T-helper 22 cell (primary cell): ENCODE measurements at places on chromosomes 2 and 18.

GRCh38 chr2:138026111-138027020 lies 62.1 kb downstream of the HNMT start:
- DNase-seq: no peak

- DNase-seq: no peak
These were observed 84.1 kb upstream of the SLC8A1 start for GRCh38 chr2:40535972-40536371.

DNA sequence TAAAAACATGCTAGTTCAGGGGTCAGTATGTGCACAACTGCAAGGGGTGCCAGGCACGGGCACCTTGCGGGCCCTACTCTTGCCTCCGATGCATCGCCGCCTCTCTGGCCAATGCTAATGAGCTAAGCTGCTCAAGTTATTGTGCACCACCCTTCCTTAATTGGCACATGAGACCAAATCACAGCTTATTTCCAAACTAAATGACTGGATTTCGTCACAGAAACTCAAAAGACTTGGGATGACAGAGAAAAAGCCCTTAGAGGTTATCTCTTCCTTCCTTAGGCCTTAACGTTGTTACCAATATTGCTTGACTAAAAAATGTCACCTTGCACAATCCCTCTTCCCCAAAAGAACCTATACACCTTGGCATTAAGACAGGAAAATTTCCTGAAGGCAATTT lies 7.7 kb downstream of the RNF149 start:
- no peak for DNase-seq

DNA sequence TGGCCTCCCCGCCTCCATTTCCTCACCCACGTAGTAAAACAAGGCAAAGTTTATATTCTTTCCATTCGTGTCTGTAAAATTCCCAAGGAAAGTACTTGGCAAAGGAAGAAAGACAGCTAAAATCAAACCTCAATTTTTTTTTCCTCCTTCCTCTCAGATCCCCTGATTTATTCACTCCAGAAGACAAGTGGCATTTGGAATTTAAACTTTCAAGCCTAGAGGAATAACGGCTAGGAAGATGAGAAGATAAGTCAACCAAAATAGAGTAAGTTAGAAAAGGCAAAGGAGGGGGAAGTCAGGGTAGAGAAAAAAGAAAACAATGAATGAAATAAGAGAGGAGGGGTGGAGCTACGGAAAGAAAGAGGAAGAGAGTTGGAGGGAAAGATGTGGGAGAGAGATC lies 198.9 kb upstream of the PIK3C3 start:
- no peak for DNase-seq

GRCh38 chr18:46866523-46866922 lies 50.8 kb downstream of the PIAS2 start:
- DNase-seq: no peak

GRCh38 chr18:76318607-76319006 lies 176.4 kb downstream of the ZNF516 start:
- no peak for DNase-seq

GRCh38 chr2:236051806-236052205 lies 116.4 kb downstream of the GBX2 start:
- DNase-seq: no peak

- DNase-seq: no peak
These were observed 44.8 kb downstream of the POLE4 start for GRCh38 chr2:75003276-75003675.

- no peak for DNase-seq
These were observed 237.5 kb upstream of the CHAC2 start for GRCh38 chr2:53530126-53530525.

DNA sequence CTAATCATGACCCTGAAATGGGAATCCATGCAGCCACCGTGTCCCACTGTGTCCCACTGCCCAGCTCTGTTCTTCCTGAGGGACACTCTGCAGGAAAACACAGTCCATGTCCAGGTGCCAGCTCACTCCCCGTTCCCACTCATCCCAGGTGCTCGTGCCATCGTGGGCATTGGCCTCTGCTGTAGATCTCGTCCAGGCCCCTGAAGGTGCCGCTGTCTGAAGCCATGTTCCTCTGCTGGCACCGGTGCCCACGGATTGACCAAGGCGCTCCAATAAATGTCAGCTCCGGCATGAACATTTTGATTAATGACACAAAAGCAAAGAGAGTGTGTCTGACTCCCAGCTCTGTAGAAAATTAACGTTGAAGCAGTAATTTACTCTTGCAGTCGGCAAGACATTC lies 280.1 kb upstream of the SALL3 start:
- no peak for DNase-seq

- DNase-seq: no peak
These were observed 14.0 kb downstream of the CYP20A1 start for GRCh38 chr2:203252818-203253217.

DNA sequence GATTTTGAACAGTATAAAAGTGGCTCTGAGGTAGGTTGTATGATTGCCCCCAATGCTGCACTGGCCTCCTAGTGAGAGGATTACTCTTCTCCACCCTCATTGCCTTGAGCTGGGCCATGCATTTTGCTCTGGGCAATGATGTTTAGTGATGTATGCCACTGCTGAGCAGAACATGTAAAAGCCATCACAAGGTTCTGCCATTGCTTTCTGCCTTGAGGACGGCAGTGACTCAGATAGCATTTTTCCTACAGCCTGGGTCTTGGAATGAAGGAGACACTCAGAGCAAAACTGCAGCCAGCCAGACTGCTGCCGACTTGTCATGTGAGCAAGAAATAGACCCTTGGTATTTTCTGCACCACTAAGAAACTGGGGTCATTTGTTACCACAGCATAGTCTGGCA lies 27.6 kb downstream of the GPATCH11 start:
- no peak for DNase-seq

DNA sequence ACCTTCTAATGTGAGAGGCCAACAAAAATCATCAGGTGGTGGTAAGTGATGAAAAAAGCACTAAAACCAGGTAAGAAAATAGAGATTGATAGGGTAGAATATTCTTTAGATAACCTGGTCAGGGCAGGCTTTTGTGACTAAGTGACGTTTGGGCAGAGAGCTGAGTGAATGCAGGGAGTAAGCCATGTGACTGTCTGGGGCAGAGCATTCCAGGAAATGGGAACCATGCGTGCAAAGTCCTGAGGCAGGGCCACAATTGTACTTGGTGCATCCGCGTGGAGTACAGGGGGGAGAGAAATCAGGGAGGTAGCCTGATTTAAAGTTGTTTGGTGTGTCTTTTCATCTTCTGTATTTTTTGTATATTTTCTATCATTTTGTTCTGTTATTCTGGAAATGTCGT lies 102.5 kb downstream of the LYPD6B start:
- no peak for DNase-seq

DNA sequence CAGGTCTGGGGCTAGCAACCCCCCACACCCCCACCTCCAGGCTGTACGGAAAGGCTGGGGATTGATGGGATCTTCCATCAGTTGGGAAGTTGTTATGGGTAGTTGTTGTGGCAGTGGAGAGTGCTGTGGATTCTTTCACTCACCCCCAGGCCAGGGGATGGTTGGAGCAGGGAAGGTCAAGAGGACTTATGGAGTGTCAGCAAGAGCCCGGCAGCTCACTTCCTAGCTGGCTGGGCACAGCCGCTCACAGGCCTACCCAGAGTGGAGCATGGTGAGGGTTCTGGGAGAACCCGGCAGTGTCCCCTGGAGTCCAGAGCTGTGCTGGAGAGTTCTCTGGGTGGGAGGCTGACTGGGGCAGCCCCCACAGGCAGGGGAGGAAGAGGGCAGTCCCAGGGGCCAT lies 122.2 kb downstream of the MSH2 start:
- no peak for DNase-seq

DNA sequence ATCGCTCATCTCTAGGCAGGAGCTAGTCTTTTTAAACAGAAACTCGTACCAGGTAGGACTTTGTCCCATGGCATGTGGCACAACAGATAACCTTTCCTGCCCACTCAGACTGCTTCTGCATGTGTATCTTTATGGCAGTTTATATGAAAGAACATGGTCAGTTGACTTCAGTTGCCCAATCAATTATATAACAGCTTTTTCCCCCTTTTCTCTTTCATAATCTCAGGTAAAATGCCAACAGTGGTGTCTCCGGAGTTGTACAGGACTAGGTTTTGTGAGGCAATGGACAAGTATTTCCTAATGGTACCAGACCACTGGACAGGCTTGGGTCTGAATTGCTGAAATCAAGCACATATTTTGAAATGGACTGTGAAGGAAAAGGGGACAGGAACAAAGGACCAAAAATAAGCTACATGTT lies 51.6 kb upstream of the PTH2R start:
- no peak for DNase-seq

GRCh38 chr2:235569837-235570236 lies 76.0 kb downstream of the AGAP1 start:
- no peak for DNase-seq

- DNase-seq: peak; percentile 45
These were observed 29.2 kb downstream of the UNC50 start for GRCh38 chr2:98637401-98638147.

DNA sequence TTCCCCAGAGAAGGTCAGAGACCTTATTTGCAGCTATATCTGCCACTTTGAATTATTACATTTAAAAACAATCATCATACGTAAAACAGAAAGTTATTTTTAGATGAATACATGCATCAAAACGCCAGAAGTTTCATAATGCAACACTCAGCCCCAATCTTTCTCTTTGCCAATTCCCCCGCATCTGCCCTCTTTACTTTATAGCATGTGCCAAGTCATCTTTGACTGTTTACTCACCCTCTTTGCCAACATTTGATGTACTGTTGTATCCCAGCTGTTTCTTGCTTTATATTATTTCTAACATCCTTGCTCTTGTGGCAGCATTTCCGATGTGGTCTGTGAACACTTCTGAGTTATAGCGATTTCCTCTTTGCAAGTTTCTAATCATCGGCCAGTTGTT lies 86.2 kb downstream of the CRIM1 start:
- DNase-seq: no peak

GRCh38 chr18:59479776-59480175 lies 120.7 kb upstream of the LMAN1 start:
- no peak for DNase-seq

DNA sequence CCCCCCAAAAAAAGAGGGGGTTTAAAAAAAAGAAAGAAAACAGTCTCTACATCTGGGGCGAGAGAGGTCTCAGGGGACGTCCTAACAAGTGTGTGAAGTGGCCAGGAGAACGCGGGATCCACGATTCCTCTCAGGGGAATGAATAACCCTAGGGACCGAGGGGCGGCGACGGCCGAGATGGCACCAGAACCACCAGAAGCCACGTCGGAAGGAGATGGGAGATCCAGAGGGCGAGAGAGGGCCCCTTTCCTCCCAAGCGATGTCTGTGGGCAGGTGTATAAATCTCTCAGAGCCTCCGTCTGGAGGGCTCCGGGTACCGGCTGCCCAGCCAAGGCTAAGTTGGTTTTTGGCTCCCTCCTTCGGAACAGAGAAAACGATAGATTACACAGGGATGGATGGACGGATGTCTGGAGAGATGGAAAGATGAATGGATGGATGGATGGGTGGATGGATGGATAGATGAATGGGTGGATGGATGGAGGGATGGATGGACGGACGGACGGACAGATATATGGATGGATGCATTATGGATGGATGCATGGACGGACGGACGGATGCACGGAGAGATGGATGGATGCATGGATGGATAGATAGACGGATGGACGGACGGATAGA lies 1.7 kb downstream of the EPHA4 start:
- DNase-seq: no peak

DNA sequence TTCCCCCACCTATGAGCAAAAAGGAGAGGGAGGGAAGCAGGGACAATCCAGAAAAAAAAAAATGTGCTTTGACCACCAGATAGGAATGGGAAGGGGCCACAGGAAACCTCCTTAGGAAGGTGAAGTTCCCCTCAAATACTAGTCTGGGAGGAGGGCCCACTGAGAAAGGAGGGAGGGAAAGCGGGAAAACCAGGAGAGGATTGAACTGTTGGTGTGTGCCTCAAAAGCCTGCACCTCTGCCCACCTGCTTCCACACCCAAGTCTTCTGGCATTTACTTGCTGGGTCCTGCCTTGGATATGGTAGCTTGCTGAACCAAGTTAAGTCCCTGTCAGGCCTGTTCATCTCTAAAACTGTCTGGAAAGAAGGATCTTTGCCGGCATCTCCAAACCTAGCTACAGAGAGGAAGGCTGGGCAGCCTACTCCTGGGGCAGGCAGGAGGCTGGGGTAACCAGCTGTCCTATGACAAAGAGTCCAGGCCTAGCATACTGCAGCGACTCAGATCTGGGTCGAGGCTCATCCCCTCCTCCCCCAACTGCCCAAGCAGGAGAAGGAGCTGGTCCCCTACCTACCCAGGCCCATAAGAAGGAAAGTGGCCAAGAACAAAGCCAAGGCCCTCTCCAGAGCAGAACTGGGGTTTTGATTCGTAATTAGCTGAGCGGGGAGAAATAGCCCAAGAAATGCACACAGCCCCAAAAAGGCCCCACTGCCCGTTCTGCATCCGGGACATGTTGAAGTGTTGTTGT lies 3.0 kb downstream of the EN1 start:
- no peak for DNase-seq

GRCh38 chr18:22465859-22466457 lies 48.2 kb upstream of the CTAGE1 start:
- DNase-seq: no peak

DNA sequence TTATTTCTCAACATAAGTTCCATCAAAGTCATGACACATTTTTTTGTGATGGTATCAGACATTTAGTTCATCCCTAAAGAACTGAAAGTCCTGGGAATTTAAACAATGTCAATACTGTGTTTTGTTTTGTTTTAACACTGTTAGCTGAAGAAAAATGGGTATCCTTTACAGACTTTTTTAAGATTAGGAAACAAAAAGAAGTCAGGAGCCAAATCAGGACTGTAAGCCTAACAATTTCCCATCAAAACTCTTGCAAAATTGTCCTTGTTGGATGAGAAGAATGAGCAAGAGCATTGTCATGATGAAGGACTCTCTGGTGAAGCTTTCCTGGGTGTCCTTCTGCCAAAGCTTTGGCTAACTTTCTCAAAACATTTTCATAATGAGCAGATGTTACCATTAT lies 69.4 kb downstream of the SRD5A2 start:
- DNase-seq: no peak

- DNase-seq: no peak
These were observed 16.9 kb upstream of the HAAO start for GRCh38 chr2:42809131-42809818.

DNA sequence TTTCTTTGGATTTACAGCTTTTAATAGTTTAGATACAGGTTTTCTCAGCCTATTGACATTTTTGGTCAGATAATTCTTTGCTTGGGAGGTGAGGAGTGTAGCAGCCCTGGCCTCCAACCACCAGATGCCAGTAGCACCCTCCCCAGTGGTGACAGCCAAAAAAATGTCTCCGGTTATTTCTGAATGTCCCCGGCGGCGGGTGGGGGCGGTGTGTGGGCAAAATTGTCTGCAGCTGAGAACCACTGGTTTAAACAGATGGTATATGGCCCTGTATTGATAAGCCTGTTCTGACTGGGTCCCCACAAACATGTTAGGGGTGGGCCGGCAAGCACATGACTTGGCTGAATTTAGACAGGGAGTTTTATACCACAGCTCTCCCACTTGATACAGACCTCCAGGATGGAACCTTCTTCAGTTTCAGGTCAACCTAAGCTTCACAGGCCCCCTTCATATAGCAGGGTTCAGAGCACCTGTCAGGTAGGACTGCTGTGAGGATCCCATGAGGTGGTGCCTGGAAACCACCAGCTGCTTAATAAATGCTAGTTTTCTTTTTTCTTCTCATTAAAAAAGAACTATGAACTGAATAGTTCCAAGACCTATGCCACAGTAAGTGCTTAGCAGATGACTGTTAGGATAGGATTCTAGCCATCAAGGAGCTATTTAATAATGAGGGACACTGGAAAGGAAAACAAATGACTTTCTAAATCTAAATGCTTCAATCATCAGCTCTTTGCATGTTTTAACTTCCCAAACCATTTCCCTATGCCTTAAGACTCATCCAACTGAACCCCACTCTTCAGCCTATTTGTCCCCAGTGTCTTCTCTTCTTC lies 18.1 kb downstream of the LPIN2 start:
- peak; percentile 46 for DNase-seq
